ENCODE measurements at places on chromosomes 2 and 18.

- DNase-seq: no peak
Measured at GRCh38 chr18:39434223-39434920, 1868.8 kb upstream of the CELF4 start.

GRCh38 chr2:119137502-119137901, 21.0 kb downstream of the C1QL2 start:
- no peak for DNase-seq

DNA sequence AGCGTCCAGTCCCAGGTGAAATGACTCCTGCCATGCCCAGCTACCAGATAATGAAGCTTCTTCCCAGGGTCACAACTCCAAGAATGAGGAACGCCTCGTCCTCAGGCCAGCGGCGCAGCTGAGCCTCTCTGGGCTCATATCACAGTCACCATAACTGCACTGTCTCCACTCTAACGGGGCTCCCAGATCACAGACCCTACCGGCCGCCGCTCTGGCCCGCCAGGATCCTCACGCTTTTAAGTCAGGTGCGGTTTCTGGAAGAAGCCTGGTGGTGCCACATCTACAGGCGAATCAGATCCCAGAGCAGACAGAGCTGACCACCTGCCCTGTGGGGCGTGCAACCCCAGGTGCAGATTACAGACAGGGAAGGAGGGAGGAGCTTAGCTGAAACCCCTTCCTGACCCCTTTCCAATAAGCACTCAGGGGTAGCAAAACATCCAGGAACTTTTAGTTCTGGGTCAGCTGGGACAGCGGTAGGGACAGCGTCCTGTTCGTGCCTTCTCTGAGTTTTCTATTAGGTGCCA, 3.7 kb upstream of the ACKR3 start:
- DNase-seq: no peak

DNA sequence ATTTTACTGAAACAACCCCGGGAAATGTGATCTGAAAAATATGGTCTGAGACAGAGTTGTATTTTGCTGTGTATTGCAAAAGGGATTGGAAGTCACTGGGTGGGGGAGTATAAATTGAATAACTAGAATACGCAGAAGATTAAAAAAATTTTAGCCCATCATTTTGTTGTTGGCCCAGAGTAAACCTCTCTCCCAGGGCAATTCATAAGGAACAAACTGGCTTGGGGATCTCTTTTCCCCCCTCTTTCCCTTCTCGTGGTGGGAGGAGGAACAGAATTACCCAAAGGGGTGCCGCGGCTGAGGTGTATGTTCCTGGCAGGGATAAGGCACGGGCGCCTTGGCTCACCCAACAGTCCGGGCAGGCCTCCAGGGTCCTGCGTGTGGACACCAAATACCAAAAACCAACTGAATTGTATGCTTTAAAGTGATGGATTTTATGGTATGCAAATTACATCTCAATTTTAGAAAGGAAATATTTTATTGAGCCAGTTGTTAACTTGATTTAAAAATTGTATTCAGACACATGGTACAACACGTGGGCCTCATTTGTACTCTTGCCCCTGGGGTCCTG, 121.2 kb upstream of the SPRED2 start:
- DNase-seq: no peak

- DNase-seq: no peak
Measured at GRCh38 chr2:45681675-45682074, 30.2 kb downstream of the PRKCE start.

Measured in spinal cord (tissue), 10 donors.